AG10803 (cell line): ENCODE measurements at places on chromosomes 5 and 9.

- no peak for DNase-seq
Observed at GRCh38 chr5:91175708-91176107, 207.4 kb downstream of the ARRDC3 start.

DNA sequence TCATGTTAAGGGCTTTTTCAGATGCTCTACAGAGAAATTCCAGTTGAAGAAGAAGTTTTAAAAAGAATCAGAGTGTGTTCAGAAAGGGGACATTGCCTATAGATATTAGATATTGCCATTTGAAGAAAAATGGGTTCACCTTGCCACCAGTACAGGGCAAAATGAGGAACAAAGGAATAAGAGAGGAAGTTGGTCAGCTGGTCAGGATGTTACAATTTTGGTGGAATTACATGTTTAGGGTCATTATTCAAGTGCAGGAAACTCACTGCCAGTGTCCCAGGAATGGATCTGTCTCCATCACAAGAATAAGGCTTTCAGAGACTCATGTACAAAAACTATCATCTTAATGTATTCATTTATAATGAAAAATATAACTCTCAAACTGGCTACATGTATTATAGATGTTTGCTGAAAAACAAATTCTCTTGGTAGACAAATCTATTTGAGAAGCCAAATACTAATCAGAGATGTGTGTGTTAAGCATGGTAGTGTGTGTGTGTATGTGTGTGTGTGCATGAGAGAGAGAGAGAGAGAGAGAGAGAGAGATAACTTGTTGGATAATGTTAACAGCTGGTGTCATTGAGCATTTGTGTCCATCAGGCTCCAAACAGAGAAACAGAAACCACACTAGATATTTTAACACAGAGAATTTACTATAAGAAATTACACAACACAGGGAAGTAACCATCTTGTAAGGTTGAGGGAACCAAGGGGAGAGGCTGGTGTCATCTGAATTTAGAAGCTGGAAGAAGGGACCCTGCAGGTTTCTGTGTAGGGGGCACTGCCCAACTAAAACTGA is 5.0 kb upstream of the C1QTNF3 start:
- DNase-seq = no peak

- DNase-seq = no peak
Observed at GRCh38 chr9:132412089-132412488, 2.1 kb downstream of the CFAP77 start.

DNA sequence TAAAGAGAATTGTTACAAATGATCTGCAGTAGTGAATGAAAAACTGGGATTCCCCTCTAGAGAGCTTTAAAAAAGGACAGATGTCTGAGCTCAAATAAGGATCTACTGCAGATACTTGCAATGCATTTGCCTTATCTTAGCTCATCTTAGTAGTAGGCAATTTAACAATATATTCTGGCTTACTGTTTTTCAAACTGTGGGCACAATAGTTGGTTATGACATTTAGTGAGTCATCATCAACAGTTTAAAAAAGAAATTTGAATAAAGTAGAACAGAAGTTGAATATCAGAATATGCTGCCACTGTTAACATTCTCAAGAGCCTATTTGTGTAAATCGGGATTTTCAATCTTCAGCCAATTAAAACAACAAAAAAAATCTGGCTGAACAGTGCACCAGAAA is 6.7 kb upstream of the CAST start:
- DNase-seq = peak; percentile 26

DNA sequence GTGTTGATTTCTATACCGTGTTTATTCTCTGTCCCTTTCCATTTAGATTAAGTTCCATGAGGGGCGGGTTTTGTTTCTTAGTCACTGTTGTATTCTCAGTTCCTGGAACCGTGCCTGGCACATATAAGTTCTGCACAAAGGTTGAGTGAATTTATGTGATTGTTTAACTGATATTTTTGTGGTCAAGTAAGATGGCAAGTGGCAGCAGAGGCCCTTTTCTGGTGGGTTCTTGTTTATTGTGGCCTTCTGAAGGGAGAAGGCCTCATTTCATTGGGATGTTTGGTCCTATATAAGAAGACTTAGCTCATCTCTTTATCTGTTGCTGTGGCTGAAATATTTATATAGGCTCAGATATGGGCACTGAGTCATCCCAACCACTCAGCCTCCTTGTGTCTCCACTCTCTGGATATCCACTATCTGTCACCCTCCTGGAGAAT is 262.5 kb downstream of the PSAT1 start:
- DNase-seq = no peak

DNA sequence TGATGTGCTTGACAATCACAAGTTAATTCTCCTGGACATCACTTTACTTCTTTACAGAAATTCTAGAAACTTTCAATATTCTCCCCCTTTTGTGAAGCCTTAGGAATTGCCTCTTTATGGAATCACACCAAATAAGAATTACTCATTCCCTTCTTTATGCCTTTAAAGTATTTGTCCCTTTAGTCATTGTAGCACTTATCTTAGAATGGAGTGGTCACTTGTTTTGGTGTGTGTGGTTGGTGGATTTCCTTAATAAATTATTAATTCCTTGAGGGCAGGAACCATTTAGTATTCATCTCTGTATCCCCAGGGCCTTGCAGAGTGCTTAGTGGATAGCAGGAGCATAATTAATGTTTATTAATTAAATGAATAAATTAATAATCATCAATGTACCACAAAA is 307.0 kb downstream of the ARRDC3 start:
- DNase-seq = peak; percentile 24
